Activated T-cell treated with anti-CD3 and anti-CD28 coated beads for 24 hours (primary cell): ENCODE measurements at places on chromosomes 1 and 21.
A peak's percentile ranks its signal among the peaks of the same experiment; 100 is the strongest.

- peak; percentile 44 for DNase-seq
These were observed at the start of gene SUSD4 for GRCh38 chr1:223363856-223364684. Gene SUSD4, minus strand, starts transcription at chr1:223364176. Its CDS starts 751 bp downstream, at chr1:223363425.

DNA sequence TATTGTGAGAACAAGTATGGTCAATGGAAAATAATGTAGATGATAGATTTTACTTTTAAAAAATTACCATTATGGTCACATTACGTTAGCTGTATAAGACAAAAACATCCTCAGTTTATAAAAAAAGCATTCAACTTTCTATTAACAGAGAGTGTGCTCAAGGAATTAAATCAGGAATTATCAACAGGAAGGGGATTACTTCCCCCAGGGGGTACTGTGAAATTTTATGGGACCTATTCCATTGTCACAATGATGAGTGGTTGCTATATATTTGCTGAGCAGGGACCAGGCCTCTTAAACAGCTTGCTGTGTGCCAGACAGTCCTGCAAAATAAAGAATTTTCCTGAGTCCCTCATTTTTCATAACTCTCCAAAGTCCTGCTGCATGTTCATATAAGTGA lies 21.2 kb downstream of the JAM2 start:
- DNase-seq: no peak

DNA sequence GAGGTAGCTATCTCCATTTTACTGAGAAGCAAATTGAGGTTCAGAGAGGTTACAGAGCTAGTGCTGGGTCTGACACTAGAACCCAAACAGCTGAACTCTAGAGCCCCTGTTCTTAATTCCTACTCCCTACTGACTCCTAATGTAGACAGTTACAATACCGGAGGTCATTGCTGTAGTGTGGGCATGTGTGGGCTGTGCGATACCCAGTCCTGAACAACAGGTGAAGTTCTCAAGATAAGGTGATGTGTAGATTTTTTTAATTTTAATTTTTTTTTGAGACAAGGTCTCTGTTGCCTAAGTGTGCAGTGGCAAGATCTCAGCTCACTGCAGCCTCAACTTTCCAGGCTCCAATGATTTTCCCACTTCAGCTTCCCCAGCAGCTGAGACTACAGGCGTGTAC lies 1.6 kb upstream of the RHOC start:
- DNase-seq: no peak

DNA sequence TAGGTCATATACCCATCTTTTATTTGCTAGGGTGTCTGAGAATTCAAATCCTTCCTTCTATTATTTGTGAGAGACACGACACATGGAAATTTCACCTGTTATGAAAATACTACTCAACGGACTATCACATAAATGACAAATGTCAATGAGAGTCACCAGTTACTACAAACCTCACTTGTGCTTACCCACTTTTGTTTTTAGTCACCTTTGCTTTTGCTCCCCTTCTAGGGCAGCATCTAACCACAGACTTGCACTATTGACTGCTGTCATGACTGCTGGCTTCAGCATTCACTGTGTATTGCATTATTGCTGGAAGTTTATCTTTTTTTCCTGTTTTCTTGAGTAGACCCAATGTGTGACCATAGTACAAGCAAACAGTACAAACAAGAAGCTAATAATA lies 1048.0 kb downstream of the PLA2G4A start:
- no peak for DNase-seq

DNA sequence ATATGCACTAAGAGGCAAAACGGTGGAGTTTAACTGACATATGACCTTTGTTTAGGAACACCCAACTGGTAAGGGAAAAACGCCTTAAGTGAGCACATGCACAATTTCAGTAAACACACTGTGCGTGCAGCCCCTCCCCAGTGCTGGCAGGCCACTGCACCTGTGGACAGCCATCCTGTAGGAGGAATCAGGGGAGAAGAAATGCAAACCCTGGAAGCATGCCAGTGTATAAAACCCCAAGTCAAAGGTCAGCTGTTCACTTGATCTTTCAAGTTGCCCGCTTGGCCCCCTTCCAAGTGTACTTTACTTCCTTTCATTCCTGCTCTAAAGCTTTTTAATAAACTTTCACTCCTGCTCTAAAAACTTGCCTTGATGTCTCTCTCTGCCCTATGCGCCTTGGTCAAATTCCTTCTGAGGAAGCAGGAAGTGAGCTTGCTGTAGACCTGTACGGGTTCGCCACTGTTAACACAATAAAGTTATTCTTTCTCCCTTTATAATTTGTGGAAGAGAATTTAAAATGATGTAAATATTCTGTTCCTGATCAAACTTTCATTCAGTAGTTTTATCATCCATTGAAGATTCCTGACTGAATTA lies 31.8 kb downstream of the USP25 start:
- DNase-seq: no peak

DNA sequence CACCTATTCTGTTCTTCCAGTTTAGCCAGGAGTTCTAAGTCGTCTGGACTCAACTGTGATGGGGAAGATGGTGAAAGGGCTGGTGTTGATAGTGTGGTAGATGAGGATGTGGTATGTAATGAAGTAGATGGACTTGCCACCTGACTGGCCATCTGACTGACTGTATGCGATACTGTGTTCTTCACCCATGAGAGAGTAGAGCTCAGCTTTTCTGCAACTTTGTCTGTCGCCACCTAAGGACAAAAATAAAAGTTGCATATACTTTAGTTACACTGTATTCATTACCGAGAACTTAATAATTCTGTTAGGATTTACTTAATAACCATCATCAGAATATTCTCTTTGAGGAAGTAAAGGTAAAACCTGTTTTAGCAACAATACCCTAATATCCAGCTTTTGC lies 48.5 kb downstream of the EVI5 start:
- no peak for DNase-seq

GRCh38 chr1:7345516-7345915 lies 425.6 kb upstream of the VAMP3 start:
- DNase-seq: no peak

DNA sequence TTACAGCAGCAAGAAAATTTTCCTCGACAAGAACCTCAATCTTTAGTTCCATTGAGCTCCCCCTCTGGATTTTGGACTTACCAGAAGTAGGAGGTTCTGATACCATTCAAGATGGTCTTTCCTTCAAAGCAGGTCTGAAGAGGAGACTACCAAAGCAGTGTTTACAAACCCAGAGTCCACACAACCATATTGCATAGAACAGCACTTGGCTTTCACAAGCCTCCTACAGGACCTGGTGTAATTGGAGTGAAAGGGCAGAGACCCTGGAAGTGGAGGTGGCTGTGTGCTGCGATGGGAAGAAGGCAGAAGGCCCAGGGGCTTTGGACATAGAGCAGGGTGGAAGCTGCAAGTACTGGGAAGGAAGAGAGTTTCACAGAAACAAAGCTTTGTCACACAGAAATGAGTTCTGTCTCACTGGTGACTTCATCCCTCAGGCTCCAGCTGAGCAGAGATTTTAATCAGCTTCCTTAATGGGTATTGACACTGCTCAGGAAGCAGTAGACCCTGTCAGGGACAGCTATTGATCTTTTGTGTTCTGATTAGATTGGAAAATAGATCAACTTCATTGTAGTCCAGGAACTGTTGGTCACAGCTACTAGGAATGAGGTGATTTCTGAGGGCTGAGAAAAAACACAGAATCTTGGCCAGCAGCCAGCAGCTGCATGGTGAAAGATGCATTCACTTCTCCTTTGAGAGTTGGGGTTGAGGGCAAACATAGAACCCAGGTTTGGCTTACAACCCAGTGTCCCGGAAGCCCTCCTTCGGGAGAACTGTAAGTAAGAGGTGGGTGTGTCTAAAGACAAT lies 124.0 kb downstream of the SYT2 start:
- DNase-seq: no peak

DNA sequence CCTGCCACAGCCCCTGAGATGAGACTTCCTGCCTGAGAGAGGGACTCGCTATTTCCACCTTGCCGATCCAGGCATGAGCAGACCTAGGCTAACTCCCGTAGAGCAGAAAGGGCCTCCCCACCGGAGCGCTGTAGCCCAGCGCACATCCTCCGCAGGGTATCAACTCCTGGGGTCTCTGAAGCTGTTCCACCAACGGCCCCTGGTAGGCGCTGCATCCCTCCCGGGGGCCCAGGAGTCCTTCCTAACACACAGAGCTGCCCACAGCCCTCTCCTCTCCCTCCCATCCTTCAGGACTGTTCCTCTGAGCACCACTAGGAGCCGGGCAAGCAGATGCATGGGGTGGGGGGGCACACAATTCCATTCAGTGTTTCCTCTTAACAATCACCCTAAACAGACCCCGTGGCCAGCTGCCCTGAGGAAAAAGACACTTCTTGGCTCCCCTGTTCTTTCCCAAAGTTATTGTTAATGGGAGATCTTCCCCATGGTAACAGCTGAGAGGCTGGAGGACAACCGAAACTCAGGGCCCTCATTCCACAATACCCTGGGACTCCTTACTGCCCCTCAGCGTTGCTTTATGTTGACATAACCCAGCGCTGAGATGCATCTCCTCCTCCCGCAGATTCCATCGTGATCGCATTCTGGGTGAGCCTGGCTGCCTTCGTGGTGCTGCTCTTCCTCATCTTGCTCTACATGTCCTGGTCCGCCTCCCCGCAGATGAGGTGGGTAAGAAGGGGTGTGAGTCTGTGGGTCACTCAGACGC lies 7.5 kb downstream of the MRAP start:
- no peak for DNase-seq

GRCh38 chr1:115293899-115294298 lies 44.1 kb downstream of the NGF start:
- DNase-seq: no peak

- DNase-seq: no peak
These were observed 14.0 kb upstream of the RAP1A start for GRCh38 chr1:111605576-111605975.

DNA sequence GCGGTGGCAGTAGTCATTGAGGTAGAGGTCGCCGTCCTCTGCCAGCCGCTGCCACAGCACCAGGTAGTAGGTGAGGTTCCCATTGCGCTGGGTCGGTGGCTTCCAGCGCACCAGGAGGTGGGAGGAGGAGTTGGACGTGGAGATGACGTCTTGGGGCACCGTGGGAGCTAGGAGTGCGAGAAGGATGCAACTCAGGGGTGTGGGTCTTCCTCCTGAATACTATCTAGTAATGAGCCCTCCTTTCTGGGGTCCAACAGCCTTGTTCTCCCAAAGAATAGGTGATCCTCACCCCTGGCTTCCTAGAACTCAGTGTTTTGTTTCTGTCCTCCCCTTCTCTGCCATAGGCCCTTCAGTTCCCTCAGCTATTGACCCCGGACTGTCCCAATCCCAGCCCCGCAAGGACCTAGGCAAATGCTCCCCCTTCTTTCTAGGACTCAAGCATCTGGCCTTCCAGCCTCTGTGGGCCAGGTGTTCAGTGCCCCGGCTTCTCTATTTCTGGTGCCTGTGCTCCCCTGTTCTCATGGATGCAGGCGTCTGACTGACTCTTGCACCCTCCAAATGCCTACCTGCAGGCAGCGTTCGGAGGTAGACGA lies 12.9 kb downstream of the INSRR start:
- no peak for DNase-seq

DNA sequence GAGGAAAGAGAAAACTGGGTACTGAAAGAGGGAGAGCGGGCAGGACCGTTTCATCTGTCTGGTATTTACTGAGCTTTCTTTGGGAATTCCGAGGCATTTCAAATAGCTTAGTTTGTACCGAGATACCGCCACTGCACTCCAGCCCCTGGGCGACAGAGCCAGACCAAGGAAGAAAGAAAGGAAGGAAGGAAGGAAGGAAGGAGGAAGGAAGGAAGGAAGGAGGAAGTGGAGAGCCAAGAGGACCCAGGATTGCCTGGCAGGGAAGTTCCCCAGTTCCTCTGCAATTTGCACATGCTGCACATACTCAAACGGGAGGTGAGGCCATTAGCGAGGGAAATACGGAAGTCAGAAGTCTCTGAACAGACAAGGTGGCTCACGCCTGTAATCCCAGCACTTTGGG lies 961 bp upstream of the FUCA1 start:
- DNase-seq: no peak

- DNase-seq: no peak
These were observed 20.3 kb downstream of the FASLG start for GRCh38 chr1:172679000-172679772.

DNA sequence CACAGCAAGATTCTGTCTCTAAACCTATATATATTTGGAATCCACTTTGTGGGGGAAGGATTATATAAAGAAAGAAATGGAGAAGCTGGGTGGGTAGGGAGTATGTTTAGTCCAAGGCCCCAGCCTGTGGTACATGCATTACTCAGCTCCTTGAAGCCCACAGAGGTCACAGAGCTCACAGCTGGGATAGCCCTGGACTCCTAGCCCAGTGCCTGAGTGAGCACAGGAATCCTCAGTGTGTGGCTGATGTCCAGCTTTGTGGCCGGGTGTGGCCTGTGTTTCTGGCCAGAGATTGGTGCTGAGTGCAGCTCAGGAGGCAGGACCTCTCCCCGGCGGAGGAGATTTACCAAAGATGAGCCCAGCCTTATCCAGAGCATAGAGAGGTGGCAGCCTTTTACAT lies 7.6 kb downstream of the CAPN9 start:
- no peak for DNase-seq

DNA sequence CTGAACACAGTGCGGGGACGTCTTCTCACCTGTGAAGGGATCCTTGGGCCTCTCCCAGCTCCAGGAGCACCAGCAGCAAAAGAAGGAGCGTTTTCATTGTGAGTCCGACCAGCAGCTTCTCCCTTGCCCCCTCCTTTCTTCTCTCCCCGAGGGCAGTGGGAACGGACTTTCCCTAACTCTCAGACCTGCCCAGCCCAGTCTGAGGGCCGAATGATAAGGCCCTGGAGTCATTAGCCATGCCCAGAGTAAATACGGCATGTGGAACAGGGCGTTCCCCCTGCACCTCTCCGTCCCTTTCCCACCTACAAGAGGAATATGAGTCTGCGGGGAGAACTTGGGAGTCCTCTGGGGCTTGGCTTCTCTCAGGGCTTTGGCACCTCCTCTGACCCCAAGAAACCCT lies at the start of gene CTSE:
TSS of gene CTSE (minus strand) at position 201 of the 400 bp plus-strand sequence. CDS start at position 97, 104 bp downstream.
- DNase-seq: no peak

DNA sequence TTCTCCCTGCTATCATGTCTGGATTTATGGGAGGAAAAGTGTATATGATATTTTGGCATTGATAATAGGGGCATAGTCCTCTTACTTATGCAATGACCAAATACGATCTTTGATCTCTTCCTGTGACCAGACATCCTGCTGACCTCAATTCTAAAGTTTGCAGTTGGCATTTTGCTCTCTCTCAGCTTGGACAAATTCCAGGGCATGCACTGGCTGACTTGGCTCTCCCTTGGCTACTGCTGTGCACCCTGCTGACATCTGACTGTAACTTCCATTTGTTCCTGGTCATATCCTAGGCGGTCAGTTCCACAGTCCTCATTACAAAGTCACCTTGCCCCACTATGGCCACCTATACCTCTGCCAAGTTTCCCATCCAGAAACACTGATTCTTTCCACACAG lies 380.7 kb upstream of the NR5A2 start:
- no peak for DNase-seq

GRCh38 chr21:39014747-39015146 lies 168.5 kb downstream of the PSMG1 start:
- no peak for DNase-seq

- DNase-seq: no peak
These were observed 32.2 kb downstream of the SNX27 start for GRCh38 chr1:151644001-151644400.

GRCh38 chr1:219177363-219177762 lies 3.7 kb downstream of the LYPLAL1 start:
- no peak for DNase-seq
